Right lung (tissue), 10 donors: ENCODE measurements at places on chromosomes 12 and 14.

GRCh38 chr14:37591941-37592481, 3.0 kb downstream of the FOXA1 start:
- DNase-seq, result peak; percentile 22

- DNase-seq, result no peak
Measured at GRCh38 chr12:93751864-93752610, 74.9 kb downstream of the CRADD start.

DNA sequence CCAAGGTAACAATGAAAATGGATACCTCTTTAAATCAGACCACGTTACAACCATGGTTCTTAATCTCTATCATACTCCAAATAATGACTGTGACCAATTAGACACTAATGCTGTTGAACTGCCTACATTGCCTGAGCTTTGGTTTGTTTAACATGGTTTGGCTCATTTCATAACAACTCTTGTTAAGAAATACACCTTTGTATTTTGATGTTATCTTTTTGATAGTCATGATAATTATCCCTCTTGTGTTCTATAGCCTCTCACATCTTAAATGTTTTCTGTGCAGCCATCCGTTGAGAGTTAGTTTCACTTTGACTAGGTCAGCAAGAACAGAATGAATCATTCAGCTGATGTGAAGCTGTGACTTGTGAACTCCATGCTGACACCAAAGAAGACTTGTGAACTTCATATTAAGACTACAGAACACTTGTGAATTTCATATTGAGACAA, 75.5 kb upstream of the RERGL start:
- DNase-seq, result no peak

DNA sequence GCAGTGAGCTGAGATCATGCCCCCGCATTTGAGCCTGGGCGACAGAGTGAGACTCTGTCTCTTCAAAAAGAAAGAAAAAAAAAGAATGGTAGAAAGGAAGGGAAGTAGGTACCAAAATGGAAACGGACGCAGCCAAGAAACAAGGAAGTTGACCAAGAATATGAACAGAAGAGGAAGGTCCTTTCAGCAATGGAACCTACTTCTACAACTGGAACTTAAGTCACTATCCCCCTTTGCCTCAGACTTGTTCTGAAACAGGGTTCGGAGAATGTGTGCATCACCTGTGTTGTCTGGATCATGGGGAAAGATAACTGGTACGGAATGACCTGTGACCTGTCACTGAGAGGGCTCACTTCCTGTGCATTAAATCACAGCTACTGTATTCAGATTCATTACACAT, 43.9 kb upstream of the RNASE1 start:
- DNase-seq, result no peak

- peak; percentile 79 for DNase-seq
Measured at GRCh38 chr12:110141389-110141788, 17.2 kb downstream of the IFT81 start.

DNA sequence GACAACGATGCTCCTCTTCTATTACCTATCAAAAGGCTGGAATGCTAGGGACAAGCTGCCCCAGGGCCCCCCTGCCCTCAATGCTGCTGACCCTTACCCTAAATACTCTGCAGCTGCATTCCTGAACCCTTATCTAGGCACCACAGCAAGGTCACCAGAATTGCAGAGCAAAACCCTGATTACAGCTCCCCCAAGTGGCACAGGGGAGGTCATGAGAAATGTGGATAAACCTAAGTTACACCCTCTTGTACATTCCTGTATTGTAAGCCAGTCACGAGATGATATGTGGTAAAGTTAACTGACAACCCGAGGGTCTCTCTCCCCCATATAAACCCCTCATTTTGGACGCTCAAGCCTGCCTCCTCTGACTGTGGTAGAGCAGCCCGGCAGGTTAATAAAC, 411.8 kb upstream of the STXBP6 start:
- DNase-seq, result no peak

GRCh38 chr12:85036234-85036707, at the start of the genes LRRIQ1 and TSPAN19:
Gene LRRIQ1, plus strand, starts transcription at chr12:85036351. Its CDS starts 1,826 bp downstream, at chr12:85038177.
Gene TSPAN19, minus strand, starts transcription at chr12:85036277. Its CDS starts 6,331 bp downstream, at chr12:85029946.
- DNase-seq, result peak; percentile 65

DNA sequence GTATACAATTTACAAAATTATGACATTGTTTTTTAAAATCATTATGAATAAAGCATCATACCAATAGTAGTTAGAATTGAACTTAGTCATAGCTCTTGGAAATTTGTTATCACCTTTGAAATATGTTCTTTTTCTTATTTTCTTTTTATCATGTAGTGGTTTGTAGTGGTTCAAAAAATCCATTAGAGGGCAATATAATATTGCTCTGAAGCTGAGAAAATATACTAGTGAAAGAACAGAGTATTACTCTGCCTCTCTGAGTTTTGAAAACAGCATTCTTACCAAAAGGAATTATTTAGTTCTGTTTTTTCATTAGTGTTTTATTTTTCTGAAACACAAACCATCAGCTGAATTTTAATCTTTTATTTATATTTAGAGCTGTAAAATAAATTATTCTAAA, 76.2 kb downstream of the PDZRN4 start:
- no peak for DNase-seq

DNA sequence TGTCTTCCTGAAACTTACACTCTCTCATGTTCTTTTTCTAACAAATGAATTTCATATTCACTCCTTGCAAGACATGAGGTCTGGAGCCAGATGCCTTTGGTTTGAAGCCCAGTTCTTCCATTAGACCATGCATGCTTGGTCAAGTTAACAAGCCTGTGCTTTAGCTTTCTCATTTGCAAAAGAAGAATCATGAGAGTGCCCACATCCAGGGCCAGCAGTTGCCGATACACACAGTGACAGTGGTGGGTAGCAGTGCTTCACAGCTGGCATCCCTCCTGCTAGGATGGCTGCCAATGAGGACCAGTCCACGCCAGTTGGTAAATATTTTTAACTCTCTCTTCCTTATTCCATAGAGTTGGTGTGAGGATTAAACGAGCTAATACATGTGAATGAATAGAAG, 163.1 kb downstream of the PHLDA1 start:
- DNase-seq, result no peak

- DNase-seq, result no peak
Measured at GRCh38 chr14:61514927-61515326, 180.4 kb upstream of the HIF1A start.

DNA sequence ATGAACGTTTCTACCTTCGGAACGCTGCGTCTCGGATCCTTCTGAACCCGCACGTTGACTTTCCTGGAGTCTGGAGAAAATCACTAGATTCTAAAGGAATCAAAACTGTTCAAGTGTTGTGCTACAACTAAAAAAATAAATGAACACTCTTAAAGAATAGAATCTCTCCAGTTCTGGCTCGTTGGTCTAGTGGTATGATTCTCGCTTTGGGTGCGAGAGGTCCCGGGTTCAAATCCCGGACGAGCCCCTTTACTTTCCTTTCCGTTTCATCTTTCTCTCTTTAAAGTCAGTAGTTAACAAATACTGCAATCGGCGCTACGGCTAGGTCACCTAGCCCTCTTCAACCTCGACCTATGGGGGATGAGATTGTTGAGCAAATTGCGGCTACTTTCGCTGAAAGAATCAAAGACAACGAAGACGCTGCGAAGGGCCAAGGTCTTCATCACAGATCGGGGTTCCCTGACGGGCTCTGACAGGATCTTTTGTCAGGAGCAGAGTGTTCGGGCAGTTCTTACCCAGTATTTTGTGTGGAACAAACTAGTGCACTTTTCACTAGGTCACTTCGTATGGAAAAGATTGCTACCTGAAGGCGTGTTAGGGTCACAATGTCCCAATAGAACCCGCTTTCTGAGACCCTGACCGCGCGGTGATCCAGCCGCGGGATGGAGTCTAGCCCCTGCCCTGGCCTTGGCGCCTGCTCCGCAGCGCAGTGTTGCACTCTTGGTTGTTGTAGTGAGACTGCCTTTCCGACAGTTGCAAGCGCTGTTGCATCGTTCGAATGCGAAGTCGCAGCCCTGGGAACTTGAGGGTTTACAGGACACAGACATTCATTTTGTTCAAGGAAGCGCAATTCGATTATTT, 8.4 kb downstream of the OR6S1 start:
- no peak for DNase-seq

DNA sequence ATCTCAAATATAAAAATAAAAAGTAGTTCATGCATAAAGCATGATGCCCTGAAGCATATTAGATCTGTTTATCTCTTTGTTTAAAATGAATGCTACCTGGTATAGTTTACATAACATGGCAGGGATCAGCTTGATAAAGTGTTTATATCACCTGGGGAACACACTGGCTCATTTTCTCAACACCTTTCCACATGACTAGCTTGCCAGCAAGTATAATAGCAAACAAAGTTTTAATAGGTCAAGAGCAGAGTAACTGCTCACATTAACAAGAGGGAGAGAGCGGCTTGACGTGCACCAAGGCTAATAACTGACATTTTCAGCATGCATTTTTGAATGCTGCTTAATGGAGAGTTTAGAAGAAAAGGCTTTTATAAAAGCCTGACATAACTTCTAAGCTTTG, 246.4 kb downstream of the EGLN3 start:
- DNase-seq, result no peak

- no peak for DNase-seq
Measured at GRCh38 chr12:10069976-10070375, 28.8 kb downstream of the CLEC1A start.

DNA sequence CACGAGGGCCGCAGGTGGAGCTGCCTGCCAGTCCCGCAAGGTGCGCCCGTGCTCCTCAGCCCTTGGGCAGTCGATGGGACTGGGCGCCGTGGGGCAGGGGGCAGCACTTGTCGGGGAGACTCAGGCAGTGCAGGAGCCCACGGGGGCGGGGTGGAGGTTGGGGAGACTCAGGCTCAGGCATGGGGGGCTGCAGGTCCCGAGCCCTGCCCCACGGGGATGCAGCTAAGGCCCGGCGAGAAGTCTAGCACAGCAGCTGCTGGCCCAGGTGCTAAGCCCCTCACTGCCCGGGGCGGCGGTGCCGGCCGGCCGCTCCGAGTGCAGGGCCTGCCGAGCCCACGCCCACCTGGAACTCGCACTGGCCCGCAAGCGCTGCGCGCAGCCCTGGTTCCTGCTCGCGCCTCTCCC, 39.2 kb upstream of the P2RX7 start:
- DNase-seq, result no peak

DNA sequence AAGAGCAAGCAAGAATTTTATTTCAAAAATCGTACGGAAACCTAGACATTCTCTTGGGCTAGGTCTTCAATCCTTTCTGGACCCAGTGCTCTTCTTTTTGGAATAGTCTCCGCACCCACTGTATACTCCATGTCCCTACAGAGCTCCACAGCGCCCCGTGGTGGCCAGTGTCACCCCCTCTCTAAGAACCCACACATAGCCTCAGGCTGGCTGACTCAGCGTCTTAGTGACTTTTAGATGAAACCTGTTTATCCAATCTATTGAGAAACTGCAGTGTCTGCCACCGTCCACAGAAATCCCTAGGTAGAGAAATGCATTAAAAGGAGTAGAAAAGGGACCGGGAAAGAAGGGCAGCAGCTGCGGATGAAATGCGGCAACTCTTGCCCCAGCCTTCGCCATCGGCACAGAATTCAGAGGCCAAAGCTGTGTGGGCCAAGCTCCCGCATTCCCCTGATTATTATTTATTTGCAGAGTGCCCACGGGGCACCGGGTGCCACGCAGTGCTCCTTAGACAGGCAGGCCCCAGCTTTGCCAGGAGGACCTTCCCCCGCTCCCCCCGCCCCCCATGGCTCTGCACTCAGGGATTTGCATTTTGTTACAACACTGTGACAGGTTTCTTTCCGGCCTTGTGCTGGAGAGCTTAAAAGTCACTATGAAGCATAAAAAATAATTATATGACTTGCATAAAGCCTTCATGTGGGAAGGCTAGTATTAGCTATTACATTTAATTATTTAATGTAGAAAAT, 170.1 kb upstream of the FKBP4 start:
- DNase-seq, result no peak

DNA sequence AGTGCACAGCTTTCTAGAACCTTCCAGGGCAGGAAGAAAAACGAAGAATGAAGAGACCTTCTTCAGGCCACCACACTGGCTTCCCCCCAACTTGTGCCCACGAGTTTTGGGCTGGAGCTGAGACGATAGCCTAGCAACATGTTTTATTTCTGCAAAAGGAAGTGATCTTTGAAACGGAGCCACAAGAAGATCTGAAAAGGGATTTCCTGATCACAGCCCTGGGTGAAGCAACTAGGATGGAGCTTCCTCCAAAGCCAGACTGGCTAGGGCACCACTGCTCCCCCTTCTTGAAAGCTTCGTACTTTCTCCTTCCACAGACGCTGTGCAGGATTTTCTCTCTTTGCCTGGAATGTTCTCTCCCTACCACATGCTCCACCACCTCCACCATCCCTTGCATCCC, 418.3 kb downstream of the MED13L start:
- DNase-seq, result no peak

GRCh38 chr14:60215127-60215444, 33.9 kb upstream of the PPM1A start:
- no peak for DNase-seq

DNA sequence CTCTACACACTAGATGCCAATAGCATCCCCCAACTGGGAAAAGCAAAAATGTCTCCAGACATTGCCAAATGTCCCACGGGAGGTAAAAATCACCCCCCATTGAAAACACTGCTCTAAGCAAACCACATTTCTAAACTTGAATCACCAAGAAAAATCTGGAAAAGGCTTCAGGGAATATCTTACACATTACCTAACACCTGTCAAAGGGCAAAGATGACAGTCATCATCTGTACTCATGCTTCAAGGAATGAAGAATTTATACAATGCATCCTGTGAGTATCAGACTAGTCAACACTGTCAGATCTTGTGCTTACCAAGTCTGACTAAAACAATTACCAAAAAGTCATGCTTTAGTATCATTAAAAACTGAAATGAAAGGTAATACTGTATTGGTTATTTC, 161.6 kb upstream of the SOX5 start:
- DNase-seq, result no peak

DNA sequence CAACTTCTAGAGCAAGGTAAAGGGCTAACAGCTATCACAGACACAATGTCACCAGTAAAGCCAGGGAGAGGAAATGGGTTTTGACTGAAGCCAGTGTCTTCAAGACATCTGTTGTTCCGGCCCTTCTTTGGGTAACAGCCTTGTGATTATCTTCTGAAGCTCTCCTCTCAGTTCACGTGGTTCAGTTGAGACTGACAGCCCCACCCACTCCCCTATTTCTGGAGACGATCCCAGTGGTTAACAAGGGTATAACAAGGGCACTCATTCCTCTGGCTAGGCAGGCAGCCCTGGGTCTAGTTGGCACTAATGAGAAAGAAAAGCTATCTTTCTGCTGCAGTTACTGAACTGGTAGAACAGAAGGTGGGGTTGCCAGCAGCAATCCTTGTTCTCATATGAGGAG, 6.9 kb downstream of the GNPTAB start:
- no peak for DNase-seq

- no peak for DNase-seq
Measured at GRCh38 chr14:95043314-95043713, 114.0 kb downstream of the DICER1 start.

- DNase-seq, result no peak
Measured at GRCh38 chr14:69972755-69973154, 93.5 kb downstream of the SMOC1 start.

DNA sequence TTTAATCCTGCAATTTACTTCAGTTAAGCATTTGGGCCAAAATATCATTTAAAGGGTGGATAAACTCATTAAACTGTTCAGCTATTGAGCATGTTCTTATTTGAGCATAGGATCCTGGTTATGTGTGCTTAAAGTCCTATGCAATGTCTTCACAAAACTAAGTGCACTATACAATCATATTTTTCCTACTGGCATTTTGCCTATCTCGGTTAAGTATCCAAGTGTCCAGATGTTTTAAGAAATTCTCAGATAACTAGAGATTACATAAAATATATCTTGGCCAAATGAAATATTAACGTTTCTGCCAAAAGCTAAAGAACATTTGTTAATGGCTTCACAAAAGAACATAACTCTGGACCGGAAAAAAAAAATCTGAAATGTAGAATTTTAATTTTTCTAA, 250.8 kb upstream of the LRFN5 start:
- DNase-seq, result peak; percentile 28

- no peak for DNase-seq
Measured at GRCh38 chr12:8127138-8127537, 3.7 kb downstream of the CLEC4A start.
